Progenitor cell of endocrine pancreas (in vitro differentiated cells): ENCODE measurements at places on chromosomes 2 and 18. TPM values are rescaled to one million over a fixed set of nuclear protein-coding genes. Genes with fewer than 3 reads are reported as not detected.
A peak's percentile ranks its signal among the peaks of the same experiment; 100 is the strongest.

DNA sequence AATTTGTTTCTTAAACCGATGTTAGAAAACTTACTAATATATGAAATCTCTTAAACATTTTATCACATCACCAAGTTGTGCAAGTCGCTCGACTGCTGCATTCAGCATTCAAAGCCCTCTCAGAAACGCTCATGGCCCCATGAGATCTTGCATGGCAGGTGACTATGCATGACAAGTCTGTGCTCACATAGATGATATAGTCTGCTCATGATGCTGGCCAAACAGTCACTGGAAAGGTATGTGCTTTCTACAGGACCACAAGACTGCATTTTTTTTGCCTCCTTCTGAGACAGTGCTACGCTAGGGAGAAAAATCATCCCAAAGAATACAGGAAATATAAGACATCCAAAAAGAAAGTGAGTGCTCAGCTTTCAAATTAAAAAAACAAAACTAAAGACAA is 98.3 kb upstream of the ZBTB14 start:
- no peak for DNase-seq

Gene XDH
- 4.8 and 5.6 TPM in 2 replicates for total RNA-seq

DNA sequence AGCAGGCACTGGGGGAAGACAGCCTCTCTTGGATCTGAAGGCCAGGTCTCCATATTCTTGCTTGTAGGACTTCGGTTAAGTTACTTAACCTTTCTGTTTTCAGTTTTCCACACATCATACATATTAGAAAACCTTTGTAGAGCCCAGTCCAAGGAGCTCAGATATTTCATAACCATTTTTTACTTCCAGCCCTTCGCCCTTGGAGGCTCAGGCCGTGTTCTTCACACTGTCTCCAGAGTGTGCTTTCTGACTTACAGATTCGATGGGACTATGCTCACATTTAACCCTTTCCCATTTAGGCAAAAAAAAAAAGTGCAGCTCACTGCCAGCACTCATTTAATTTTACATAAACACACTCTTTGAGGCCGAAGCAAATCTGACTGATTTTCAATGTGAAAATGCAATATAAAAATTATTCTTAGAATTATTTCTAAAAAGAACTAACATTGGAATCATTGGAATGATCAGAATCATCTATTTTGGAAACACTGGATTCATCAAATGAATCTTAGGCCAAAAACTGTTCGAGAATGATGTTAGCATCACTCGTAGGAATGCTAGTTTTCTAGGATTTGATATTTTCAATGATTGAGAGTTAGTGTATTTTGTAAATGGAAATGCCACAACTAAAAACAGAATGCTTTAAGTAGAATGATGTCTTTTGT is 55.0 kb downstream of the MTHFD2 start:
- no peak for DNase-seq

DNA sequence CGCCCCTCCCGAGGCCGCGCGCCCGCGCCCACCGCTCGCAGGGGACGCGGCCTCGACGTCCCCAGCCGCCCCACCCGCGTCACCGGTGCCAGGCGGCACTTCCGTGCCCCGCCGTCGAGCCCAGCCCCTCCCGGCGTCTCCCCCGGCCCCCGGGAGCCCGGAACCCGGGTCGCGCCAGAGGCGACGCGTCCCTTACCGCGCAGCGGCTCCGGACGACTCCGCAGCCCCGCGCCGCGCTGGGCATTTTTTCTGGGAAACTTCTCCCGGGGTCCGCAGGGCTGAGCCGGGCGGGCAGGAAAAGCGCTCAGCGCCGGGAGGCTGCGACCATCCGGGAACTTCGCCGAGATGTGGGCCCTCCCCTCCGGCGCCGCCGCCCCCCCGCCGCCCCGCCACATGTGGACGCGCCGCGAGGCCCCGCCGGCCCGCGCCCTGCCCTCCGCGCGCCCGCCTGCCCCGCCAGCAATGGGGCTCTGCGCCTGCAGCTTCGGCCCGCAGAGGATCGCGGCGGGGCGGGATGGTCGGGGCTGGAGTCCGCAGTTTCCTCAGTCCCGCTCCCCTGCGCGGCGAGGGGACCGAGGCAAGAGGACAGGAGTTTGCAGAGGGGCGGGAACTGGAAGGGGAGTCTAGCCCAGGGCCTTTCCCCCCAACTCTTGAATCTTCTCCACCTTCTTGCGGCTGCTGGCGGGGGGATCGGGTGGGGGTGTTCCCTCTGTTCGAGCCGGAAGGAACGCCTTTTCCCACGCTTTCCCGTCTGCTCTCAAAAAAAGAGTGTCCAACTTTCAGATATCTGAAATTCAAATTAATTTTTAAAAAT is 81.5 kb downstream of the CHRNA1 start:
- peak; percentile 41 for DNase-seq

GRCh38 chr2:134319596-134320254 is 65.9 kb downstream of the MGAT5 start:
- no peak for DNase-seq

- DNase-seq = no peak
Measured at GRCh38 chr2:69386360-69386759, 667 bp downstream of the GFPT1 start.

Gene SCN3A
- 4.7 and 5.3 TPM in 2 replicates for total RNA-seq

- no peak for DNase-seq
Measured at GRCh38 chr2:162308747-162309503, 9.6 kb downstream of the IFIH1 start.

- DNase-seq = no peak
Measured at GRCh38 chr18:34108206-34108605, 116.5 kb downstream of the NOL4 start.

Gene SCYGR8
- total RNA-seq = not detected in 2 replicates

GRCh38 chr18:54828281-54828881 is at the start of gene RAB27B:
Gene RAB27B (plus strand): TSS chr18:54828477. CDS start chr18:54877586, 49,109 bp downstream.
- DNase-seq = peak; percentile 44

DNA sequence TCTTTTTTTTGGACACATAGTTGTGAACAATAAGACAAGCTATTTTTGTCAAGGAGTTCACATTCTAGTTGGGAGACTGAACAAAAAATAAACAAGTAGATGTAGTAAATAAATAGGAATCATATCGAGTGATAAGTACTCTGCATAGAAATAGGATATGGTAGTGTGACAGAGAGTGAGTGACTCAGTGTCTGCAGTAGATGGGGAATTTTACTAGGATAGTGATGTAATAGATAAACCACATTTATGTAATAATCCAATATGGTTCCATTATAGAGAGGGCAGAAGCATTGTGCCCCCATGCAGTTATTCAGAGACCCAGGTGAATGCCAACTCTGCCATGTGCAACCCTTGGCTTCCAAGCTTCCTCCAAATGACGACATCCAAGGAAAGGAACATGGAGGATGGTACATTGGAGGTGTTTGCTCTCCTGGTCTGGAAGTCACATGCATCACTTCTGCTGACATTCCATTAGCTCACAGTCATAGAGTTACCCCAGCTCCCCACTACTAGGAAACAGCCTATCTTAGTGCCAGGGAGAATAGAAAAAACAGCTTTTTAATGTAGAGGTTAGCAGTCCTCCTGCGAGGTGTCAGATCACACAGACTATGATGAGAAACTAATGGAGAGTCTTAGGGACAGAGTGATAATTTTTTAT is 595.4 kb downstream of the NYAP2 start:
- DNase-seq = no peak

DNA sequence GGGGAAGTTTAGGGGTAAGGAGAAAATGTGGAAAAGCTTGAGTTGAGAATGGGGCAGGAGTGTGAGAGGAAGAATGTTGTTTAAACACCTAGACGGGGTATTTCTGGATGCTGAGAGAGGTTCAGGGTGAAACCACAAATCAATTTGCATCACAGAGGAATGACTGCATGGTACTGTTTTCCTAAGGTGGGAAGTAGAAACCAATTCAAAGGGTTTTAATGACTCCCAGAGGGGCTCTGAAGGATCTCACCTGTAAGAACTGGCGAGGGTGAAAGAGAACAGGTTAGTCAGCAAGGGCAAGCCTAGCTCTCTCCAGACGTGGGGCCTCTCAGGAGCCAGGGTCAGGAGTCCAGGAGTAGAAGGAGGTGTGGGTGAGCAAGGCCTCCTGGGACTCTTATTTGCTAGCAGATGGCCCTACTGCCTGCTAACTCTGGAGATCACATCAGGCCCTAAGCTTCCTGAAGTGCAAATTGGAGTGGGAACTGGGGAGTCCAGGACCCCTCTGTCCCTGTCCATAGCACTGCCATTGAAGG is 133.0 kb upstream of the CELF4 start:
- no peak for DNase-seq

- DNase-seq = no peak
Measured at GRCh38 chr2:10374362-10374943, 71.7 kb downstream of the HPCAL1 start.

Gene TUBA4B
- total RNA-seq = not detected in 2 replicates

Gene MTIF2
- total RNA-seq = 22.7 and 24.5 TPM in 2 replicates

- DNase-seq = no peak
Measured at GRCh38 chr2:195543063-195543462, 114.0 kb upstream of the SLC39A10 start.

DNA sequence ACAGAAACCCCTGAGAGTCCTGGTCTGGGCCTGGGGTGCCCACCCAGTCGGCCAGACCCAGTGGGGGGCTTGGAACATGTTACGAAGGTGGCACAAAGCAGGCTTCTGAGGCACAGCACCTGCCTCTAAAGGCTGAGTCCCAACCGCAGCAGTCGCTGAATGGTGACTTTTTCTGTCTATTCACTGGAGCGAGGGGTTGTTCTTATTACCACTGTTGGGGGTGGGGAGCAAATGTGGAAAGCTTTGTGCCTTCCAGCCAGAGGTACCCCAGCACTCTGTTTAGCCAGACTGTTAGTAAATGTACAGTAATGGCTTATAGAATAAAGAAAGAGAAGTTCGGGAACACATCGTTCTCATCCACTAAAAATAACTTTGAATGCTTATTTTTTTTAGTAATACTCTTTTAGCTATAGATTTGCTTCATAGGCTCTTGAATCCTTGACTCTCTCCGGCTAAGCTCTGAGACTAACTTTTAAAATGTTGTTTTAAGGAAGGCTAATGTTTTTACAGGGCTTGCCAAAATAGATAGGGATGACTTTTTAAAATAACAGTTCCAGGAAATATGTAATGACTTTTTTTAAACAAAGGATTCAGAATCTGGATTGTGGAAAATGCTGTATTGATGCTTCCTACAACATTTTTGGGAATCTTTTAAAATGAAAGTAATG is 23.4 kb upstream of the PTPN2 start:
- no peak for DNase-seq

- DNase-seq = no peak
Measured at GRCh38 chr18:48923746-48924629, 26.8 kb downstream of the SMAD7 start.

DNA sequence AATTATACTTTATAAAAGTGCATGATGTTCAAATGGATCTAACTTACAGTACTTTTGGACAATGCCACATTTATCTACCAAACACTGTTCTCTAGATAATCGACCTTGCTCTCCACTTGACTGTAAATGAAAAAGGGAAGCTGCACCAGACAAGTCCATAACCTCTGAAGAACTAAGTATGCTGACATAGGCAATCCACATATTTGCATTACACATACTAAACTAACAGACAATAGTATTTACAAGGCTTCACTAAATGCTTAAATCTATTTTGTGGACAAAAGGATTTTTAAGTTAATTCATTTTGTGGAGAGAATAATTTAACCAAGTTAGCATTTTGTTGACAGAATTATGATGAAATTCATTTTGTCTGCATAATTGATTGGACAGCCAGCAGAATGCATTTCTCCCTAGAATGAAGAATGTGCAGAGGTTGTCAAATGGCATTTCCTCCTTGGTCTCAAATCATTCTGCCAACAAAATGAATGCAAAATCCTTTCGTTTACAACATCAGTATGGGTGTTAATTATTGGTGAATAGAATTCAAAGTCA is 520.9 kb downstream of the CPS1 start:
- DNase-seq = no peak

DNA sequence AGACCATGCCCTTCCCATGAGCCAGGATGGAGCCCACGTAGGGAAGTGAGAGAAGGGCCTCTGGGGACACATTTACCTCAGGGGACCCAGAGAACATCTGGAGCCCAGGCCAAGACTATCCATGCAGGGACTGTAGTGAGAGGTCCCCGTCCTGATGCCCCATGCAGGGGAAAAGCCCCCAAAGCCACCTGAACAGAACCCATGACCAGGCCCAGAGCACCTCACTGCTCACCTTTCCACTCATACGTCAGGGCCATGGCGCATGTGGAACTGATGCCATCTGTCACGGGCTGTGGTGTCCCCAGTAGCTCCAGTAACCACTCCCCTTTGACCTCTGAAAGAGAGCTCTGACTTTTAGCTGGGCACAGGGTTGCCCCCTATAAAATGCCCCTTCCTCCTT is 106.5 kb upstream of the TEX51 start:
- no peak for DNase-seq

GRCh38 chr2:24054366-24055010 is 4.9 kb downstream of the FKBP1B start:
- DNase-seq = no peak

DNA sequence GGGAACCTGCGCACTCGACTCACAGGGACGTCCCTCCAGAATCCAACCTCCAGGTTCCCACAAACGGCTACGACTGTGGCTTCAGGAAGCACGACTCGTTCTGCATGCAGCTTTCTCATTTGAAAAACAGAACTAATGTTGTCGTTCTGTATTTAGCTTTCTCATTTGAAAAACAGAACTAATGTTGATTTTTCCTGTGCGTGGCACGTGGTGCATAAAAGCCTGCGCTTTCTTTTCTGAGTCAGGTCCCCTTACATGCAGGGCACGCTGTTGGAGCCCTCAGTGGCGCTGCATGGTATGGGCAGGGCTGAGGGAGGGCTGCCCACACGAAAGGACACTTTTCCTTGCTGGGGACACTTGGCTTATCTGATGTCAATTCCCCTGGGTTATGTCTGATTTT is 124.3 kb downstream of the TMEM18 start:
- DNase-seq = no peak

- DNase-seq = no peak
Measured at GRCh38 chr2:240178564-240178963, 38.1 kb upstream of the OTOS start.

GRCh38 chr2:25341753-25342371 is at the start of gene DNMT3A:
Gene DNMT3A (minus strand): TSS chr2:25341925. CDS start chr2:25313984, 27,941 bp downstream.
- no peak for DNase-seq

Gene MSTN
- total RNA-seq = 0.38 TPM in 2 replicates

Gene OXER1
- 4.3 and 4.6 TPM in 2 replicates for total RNA-seq

DNA sequence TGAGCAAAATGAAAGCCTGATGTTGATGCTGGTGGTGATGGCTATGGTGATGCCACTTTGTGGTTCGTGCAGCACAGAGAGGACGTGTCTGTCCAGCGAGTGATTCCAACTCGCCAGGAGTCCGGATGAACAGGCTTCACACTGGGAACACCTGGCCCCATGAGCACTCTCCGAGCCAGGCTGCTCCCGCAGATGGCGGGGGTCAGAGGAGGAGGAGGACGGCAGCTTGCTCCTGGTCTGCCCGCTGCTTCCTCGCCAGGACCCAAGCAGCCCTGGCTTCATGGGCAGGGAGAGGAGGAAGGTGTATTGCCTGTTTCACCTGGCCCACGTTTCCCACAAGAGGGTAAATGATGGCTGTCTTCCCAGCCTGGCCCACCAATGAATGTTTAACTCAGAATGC is 121.6 kb downstream of the MTCL1 start:
- no peak for DNase-seq

GRCh38 chr18:986051-986450 is 81.4 kb downstream of the ADCYAP1 start:
- DNase-seq = no peak

GRCh38 chr2:173353556-173353955 is 1.1 kb upstream of the CDCA7 start:
- DNase-seq = no peak

Gene NEU4
- total RNA-seq = 1.3 and 1.4 TPM in 2 replicates

Gene TMEM169
- 3.6 and 3.8 TPM in 2 replicates for total RNA-seq
